ENCODE measurements at places on chromosomes 7 and 10.

GRCh38 chr10:76082232-76082631, 650.8 kb downstream of the LRMDA start:
- no peak for DNase-seq

- DNase-seq: no peak
Observed at GRCh38 chr10:12825260-12825849, 176.2 kb downstream of the CCDC3 start.

DNA sequence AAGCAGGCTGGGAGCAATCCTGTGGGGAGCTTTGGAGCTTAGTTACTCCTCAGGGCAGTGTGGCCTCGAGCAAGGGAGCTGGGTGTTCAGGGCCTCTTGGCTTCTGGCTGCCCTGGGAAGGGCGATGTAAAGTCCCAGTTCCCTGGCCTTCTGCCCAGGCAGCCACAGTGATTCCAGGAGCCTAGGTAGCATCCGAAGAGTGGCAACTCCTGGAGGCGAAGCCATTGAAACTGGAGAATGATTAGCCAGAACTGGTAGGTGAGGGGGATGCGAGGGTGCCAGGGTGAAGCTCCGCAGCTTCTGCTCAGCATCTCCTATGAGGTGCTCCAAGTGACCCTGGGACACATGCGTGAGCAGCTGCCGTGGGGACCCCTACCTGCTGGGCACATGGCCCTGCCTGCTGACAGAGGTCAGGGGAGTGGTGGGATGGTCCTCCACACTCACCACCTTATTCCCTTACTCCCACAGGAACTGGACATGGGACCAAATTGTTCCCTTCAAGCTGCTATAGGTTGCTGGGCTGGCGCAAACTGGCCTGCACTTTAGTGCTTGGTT, 7.8 kb upstream of the GDF2 start:
- no peak for DNase-seq

DNA sequence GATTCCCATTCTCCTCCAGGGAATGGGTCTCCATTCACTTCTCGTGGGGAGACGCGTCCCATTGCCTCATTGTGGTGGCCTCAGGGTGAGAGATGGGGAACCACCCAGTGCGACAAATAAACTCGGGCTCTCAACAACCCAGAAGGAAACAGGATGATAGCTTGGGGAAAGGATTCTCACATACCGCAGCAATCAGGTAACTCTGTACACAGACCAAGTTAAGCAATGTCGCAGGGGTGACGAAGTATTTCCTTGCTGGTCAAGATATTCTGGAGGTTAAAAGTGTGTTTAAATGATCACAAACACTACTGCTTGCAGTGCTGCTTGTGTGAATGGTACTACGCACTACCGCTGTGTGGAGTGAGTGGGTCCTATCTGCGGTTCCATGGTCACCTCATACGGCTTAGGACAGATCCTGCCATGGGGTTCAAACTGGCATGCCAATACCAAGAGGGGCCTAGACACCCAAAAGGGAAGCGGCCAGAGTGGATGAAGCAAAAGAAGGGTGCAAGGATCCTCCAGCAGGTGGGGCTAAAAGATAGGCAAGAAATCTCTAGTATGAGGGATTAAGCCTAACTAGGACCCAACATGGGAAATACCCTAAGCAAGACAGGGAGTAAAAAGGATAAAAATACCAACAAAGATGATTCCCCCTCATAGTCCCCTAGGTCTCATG, 143.8 kb upstream of the TMEM106B start:
- peak; percentile 42 for DNase-seq

- no peak for DNase-seq
Observed at GRCh38 chr10:116765648-116766081, 23.3 kb upstream of the HSPA12A start.

DNA sequence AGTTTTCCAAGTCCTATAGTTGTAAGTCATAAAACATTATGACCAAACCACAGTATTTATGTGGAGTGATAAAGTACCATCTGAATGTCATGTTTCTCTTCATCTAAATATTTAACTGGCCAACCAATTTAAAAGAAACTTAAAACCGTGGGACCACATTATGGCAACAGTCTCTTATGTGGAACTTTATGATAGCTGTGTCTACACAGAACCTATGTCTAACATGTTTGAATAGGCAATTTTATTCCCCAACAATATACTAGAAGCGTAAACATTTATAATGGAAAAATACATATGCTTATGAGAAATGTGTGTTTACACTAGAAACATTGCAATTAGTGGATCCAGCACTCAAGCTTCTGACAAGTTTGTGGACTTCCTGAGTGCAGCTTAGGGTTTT, 680.7 kb downstream of the REEP3 start:
- DNase-seq: no peak

GRCh38 chr10:112185959-112186358, 2.4 kb upstream of the GPAM start:
- no peak for DNase-seq

DNA sequence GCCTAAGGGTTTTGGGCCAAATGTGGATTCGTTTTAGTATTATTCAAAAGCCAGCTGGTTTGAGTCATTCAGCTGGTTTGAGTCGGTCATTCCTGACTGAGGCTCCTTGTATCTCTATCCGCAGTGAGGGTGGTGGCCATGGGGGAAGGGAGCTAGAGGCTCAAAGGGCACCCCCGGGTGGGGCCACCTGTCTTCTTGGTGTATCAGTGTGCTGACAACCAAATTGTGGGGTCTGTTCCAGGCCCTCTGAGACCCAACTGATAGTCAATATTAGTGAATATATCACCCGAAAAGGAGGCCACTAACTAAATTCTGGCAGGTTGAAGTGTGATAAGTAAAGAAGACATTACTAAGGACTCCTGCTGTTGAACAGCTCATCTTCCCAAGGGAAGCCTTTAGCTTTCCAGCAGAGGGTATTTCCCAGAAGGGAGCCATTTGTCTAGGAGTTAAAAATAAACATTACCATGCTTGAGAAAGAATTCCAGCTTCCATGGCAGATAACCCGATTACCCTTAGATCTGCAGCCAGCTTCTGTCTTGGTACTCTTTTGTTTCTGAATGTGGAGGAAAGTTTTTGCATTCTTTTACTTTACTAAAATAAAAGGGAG, 29.9 kb upstream of the DDX50 start:
- DNase-seq: no peak

- DNase-seq: peak; percentile 27
Observed at GRCh38 chr7:16071246-16071857, 350.0 kb downstream of the CRPPA start.

GRCh38 chr10:119502618-119503155, 39.8 kb downstream of the RGS10 start:
- no peak for DNase-seq

DNA sequence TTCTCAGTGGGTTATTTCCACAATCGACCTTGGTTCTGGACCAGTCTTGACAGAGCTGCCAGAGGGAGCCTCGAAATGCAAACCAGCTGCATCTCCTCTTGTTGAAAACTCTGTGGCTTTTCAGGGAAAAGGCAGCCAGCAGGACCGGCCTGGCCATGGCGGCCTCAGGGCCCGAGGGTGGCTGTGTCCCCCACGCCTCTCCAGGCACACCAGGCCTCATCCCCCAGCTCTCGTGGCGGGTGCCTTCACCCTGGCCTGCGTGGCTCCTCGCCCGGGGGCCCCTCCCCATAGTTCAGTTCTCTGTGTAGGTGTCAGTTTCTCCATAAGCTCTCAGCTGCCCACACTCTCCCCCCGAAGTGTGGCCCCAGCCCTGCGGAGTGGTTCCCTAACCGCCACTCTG, 63.5 kb downstream of the MGMT start:
- DNase-seq: no peak

GRCh38 chr10:71999360-72000072, 35.3 kb downstream of the CHST3 start:
- DNase-seq: no peak

GRCh38 chr10:118732245-118733165, 22.3 kb downstream of the CACUL1 start:
- DNase-seq: peak; percentile 64

DNA sequence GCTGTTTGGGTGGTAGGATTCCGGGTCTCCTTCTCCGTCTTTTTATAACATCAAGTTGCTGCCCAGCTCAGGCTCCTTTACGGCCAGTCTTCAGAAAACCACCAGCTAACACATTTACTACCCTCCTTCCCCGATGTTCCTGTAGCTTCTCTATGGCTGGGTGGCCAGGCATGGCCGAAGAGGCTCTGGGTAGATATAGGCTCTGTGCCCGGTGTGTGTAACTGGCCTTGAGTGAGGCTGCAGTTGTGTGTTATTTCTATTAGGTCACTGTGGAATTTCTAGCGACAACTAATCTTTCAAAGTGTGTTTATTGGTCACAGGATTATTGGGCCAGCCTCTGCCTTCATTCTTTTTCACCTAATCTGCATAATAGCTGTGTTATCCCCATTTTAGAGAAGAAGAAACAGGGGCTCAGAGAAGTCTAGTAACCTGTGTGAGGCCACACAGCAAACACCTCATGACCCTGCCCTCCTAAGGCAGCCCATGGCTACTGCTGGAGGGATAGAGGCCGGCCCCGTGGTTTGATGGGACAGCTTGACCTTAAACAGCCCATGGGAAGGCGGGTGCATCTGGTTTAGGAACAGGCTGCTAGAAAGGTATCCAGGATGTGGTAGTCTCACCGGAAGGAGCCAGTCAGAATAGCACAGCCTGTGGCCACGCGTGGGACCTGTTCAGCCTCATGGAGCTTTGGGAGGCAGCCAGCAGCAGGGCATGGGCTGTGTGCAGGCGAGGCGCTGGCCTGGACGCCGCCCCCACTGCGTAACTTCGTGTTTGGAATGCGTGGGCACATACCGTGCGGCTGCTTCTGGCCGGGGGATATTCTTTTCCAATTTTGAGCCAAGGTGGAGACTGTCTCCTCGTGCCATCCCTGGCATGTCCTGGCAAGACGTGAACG, 29.7 kb downstream of the HTRA1 start:
- DNase-seq: no peak

GRCh38 chr10:102675666-102676533, 31.6 kb downstream of the TRIM8 start:
- DNase-seq: peak; percentile 91

DNA sequence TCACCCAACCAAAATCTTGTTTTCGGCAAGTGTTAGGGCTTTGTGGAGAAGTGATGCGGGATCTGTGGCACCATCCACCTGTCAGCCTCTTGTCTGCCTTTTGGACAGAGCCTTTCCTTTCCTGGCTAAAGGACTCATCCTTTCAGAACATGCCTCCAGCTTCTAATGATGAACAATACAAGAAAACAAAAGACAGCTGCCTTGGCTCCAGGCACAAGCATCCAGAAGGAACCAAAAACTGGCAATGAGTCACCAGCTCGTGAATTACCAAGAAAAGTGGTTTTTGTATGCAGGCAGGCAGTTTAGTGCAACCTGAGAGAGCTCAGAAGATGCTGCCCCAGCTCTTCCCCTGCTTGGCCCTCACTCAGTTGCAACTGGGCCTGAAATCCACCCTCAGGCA, 84.6 kb upstream of the NAMPT start:
- DNase-seq: peak; percentile 62

- no peak for DNase-seq
Observed at GRCh38 chr7:47337531-47337930, 244.4 kb downstream of the TNS3 start.

DNA sequence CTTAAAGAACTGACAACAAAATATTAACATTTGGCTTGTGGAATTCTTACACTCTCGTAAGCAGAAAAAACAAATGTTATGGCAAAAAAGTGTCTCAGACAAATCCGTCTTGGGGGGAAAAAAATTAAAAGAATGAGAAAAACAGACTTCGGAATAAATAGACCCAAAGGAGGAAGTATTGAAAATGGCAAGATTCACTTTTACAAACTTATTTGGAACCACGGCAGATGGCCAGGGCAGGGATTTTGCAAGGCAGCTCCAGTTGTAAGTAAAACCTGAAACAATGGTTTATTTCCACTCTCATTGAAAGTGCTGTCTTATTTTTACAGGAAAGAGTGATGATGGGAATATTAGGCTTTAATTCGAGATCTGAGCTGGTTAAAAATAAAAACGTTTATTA, 1.5 kb upstream of the ZNF438 start:
- peak; percentile 16 for DNase-seq

DNA sequence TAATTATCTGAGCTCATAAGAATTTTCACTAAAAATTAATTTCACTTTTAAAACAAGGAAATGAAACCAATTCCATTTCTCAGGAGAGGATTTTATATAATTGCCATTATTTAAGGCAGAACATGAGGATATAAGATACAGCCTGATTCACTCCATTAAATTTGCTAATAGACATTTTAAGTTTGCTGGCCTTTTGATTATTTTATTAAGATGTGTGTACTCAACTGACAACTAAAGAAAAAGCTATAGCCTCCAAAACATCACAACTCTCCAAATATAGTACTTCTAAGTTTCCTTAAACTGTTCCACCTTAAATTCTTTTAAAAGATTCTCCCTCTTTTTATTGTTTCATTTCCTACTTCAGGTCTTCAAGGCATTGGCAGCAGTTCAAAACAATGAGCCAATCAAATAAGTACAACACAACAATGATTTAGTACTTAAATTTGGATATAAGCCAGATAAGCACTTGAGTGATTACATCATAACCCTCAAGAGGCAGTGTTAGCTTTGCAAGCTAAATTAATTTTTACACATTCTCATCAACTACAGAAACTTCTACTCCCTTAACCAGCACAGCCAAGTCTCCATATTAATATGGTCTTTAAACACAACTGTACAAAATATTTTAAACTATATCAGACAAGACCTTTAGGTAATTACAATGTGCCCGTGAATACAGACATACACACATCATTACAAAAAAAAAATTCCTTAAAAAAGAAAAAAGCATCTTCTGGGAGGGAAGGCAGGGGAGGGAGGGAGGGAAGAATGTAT, 121.8 kb downstream of the KMT2C start:
- peak; percentile 80 for DNase-seq
